ENCODE measurements at places on chromosomes 6 and 20. TPM values are rescaled to one million over a fixed set of nuclear protein-coding genes. Genes with fewer than 3 reads are reported as not detected.

The ZBTB22 gene
- 16.4 TPM for total RNA-seq

The LIN28B gene
- 0.44 TPM for total RNA-seq

The BPIFB2 gene
- total RNA-seq: 0.11 TPM

The ROS1 gene
- not detected for total RNA-seq

The C20orf141 gene
- not detected for total RNA-seq

The SMLR1 gene
- not detected for total RNA-seq

Data from spinal cord (tissue), 10 donors.